ENCODE measurements at places on chromosomes 7 and 10.

DNA sequence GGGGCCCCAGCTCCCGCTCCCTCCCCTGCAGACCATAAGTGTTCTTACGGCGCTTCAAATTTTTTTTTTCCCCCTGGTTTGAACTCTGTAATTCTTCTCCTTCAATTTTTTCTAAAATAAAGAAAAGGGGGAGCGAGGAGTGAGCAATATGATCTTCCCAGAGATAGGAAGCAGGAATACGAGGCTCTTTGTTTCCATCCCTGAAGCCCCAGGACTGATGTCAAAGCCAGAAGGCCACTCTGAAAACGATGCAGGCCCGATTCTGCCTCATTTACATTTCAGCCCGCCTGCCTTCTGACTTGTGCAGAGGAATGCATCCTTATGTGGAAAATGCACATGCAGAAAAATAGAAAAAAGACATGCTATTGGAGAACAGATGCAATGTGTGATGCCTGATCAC, 401.5 kb upstream of the MKI67 start:
- DNase-seq = no peak

DNA sequence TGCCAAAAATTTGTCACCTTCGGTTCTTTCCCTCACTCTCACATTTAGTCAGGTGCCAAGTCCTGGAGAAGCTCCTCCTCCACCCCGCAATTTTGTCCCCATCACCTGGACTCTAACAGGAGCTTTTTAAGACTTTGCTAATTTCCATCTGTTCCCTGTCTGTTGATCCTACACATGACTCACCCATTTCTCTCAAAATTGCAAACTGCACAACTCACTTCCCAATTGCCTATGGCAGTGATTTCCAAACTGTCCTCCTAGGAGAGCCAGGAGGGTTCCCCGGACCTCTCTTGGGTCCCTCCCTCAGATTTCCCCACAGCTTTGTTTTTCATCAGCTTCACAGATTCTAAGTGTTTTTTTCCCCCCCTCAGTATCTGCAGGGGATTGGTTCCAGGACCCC, 120.3 kb downstream of the WNT2 start:
- DNase-seq = no peak

DNA sequence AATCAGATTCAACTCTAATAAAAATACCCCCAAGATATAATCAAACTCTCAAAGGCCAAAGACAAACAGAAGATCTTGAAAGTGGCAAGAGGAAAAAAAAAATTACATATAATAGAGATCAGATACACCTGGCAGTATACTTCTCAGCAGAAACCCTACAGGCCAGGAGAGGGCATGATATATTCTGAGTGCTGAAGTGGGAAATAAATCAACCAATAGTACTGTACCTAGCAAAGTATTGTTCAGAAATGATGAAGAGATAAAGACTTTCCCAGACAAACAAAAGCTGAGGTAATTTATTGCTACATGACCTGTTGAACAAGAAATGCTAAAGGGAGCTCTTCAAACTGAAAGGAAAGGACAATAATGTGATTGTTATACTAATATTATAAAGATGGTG, 291.9 kb downstream of the SH2D4B start:
- DNase-seq = no peak

GRCh38 chr10:34480345-34480744, 334.8 kb downstream of the PARD3 start:
- DNase-seq = no peak

- DNase-seq = no peak
Observed at GRCh38 chr7:13651167-13651566, 338.3 kb downstream of the ETV1 start.

- DNase-seq = no peak
Observed at GRCh38 chr10:119153661-119154060, 11.9 kb downstream of the SFXN4 start.

DNA sequence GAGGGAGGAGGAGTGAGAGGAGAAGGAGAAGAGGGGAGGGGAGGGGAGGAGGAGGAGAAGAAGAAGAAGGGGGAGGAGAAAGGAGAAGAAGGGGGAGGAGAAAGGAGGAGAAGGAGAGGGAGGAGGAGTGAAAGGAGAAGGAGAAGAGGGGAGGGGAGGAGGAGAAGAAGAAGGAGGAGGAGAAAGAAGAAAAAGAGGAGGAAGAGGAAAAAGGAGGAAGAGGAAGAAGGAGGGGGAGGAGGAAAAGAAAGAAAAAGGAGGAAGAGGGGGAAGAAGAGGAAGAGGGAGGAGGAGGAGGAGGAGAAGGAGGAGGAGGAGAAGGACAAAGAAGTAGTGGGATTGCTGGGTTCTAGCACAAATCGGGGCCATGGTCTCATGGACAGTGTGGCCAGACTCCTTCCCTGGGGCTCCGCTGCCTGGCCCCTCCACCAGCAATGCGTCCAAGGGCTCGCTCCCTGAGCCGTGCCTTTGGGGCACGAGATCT, 4.2 kb upstream of the MAFK start:
- no peak for DNase-seq

DNA sequence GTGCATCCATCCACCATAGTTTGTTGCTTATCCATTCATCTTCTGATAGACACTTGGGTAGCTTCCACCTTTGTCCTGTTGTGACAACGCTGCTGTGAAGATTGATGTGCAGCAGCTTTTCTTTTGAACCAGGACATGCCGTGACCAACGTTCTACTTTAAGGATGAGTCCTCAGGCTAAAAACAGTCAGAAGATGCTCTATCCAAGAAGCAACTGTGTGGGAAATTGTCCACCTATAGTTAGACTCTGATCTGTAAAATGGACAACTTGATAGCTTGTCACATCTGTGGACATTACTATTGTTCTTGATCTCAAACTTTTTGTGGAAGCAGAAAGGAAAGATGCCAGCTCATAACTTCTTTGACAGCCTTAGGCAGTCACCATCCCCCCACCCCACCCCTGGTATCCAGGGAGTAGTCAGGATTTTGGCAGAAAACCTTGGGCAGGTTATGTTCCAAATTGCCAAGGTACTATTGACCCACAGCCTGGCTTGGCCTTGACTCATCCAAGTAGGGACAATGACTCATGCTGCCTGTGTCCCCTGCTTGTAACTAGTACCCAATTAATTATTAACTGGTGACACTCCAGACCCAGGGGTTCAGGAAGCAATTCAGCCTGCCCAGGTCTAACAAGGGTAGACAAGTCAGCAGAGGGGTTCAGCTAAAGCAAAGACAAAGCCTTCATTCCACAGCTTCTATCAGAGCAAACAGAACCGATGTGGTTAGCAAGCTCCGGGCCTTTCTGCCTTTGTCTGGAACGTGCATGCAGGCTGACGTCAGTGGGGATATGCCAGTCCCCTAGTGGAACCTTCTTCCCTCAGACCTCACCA, 99.6 kb upstream of the ANLN start:
- DNase-seq = no peak

DNA sequence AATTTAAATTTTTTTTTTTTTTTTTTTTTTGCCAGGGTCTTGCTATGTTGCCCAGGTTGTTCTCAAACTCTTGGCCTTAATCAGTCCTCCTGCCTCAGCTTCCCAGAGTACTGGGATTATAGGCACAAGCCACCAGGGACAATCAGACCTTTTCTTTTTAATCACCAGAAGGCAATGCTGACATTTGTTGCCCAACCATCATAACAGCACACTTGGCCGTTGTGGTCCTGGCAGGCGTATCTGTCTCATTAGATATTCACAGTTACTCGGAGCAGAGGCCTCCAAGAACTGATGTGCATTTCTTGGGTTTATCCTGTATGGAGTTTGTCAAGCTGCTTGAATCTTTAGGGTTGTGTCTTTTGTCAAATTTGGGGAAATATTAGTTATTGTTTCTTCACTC, 100.0 kb downstream of the SORCS3 start:
- DNase-seq = no peak

DNA sequence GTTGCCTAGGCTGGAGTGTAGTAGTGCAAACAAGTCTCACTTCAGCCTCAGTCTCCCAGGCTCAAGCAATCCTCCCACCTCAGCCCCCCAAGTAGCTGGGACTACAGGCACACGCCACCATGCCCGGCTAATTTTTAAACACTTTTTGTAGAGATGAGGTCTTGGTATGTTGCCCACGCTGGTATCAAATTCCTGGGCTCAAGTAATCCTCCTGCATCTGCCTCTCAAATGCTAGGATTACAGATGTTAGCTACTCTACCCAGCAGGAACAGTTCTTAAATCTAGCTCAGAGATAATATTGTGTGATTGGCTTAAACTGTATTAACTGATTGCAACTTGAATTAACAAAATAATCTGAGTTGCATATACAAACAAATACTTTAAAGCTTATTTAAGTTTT, 82.9 kb downstream of the CDK14 start:
- no peak for DNase-seq

- no peak for DNase-seq
Observed at GRCh38 chr7:80135309-80136104, 876 bp downstream of the GNAI1 start.

DNA sequence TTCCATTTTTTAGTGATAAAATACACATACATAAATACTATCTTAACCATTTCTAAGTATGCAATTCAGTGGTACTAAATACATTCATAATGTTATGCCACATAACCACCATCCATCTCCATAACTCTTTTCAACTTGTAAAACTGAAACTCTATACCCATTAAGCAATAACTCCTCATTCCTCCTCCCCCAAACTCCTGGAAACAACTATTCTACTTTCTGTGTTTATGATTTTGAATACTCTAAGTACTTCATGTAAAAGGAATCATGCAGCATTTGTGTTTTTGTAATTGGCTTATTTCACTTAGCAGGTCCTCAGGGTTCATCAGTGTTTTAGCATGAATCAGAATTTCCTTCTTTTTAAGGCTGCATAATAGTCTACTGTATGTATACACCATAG, 131.8 kb downstream of the TES start:
- no peak for DNase-seq

- no peak for DNase-seq
Observed at GRCh38 chr7:116463956-116464355, 35.6 kb upstream of the CAV2 start.

DNA sequence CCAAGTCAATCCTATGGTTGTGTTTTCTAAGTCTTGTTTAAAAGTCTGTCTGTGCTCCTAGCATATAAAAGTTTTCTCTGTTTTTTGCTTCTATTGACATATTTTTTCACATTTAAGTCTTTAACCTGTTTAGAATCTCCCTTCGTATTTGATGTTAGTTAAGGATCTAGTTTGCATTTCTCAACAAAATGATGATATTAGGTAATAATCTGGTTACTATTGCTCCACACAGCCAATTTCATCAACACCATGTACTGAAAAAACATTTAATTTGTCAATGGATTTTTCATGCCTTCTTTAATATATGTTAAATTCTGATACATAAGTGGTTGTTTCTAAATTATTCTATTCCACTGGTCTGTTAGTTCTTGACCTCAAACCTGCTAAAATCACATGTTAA, 17.5 kb upstream of the TSGA13 start:
- DNase-seq = no peak

DNA sequence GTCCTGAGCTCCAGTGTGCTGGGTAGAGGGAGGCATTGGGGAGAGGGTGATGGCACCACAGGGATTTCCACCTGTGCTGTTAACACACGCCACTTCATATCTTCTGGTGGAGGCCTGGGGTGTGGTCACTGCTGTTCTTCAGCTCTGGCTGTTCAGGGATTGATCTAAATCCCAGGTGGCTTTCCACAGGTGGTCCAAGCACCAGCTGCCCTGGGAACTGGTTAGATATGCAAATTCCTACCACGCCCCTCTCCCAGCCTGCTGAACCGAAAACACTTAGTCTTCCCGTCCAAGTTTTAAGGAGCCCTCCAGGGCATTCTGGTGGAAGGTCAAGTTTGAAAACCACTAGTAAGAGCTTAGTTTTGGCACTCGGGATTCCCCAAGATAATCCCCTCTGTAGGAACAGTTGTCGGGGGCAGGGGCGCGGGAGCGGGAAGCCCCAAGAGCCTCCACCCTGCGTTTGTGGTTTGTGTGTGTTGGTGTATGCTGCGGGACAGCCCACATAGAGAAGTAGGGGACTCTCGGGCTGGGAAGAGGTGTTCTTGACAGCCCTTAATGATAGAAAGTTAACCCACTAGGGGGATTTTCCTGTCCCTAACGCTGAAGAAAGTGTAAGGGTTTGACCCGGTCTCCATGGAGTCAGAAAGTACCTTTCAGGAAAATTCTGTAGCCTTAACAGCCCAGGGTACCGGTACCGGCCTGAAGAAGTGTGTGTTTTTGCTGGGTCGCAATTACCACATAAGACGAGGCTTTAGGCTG, 5.1 kb downstream of the DEPP1 start:
- DNase-seq = no peak

DNA sequence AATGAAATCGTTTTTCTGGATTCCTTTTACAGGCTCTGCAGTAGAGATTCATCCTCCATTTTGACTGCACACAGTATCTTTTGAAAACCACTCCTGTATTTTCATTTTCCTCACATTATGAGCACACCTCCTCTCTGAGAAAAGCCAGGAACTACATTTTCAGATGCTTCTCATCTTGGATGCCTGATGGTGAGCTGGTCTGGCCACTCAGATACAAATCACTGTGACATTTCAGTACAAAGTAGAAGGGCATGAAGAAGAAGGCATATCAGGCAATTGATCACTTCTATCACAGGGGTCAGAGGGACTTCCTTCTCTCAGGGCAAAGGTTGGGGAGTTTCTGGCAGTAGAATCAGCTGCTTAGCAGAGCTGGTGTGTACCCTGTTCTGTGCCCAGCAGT, 192.0 kb upstream of the POM121L12 start:
- no peak for DNase-seq

GRCh38 chr7:42213093-42213492, 23.9 kb downstream of the GLI3 start:
- no peak for DNase-seq
